ENCODE measurements at places on chromosomes 2 and 18. TPM values are rescaled to one million over a fixed set of nuclear protein-coding genes. Genes with fewer than 3 reads are reported as not detected.

GRCh38 chr18:62717169-62717924 is 2.0 kb downstream of the PHLPP1 start:
- H3K4me1 ChIP-seq = peaks cover 5% of the 10 kb centered on the region
- H3K36me3 ChIP-seq = no peaks in the 10 kb centered on the region
- peak; percentile 71 for DNase-seq
- peak overlapping the region; percentile 67 for H3K4me3 ChIP-seq

DNA sequence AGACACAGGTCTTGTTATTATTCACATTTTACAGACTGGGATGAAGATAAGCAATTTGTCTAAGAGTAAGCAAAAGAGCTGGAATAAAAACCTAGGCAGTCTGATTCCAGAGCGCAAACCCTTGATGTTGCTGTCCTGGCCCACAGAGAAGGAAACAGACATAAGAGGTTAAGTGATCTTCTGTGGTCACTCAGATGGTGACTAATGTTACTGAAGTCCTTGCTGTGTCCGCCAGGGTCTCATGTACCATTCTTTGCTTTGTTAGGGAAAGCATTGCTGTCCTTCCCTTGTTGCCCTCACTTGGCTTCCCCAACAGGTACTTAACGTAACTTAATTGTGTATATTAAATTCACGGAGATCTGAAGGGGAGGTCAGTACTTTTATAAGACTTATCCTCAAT is 14.9 kb upstream of the FAP start:
- peaks cover 4% of the 10 kb centered on the region for H3K4me1 ChIP-seq
- H3K27ac ChIP-seq = no peak overlapping the region
- H3K27me3 ChIP-seq = no peaks in the 10 kb centered on the region
- peak; percentile 24 for DNase-seq
- H3K36me3 ChIP-seq = no peaks in the 10 kb centered on the region

GRCh38 chr2:206799083-206799482 is 33.7 kb downstream of the FASTKD2 start:
- no peak overlapping the region for H3K4me3 ChIP-seq
- H3K27ac ChIP-seq = no peak overlapping the region
- peaks cover 4% of the 10 kb centered on the region for H3K36me3 ChIP-seq
- peak; percentile 34 for DNase-seq
- no peaks in the 10 kb centered on the region for H3K27me3 ChIP-seq

GRCh38 chr2:37916512-37917082 is 8.5 kb upstream of the RMDN2 start:
- no peaks in the 10 kb centered on the region for H3K36me3 ChIP-seq
- H3K27ac ChIP-seq = no peak overlapping the region
- no peak overlapping the region for H3K4me3 ChIP-seq
- peaks cover 7% of the 10 kb centered on the region for H3K4me1 ChIP-seq

- H3K27me3 ChIP-seq = no peaks in the 10 kb centered on the region
- no peak for DNase-seq
- peaks cover 12% of the 10 kb centered on the region for H3K36me3 ChIP-seq
- peaks cover 10% of the 10 kb centered on the region for H3K4me1 ChIP-seq
- no peak overlapping the region for H3K27ac ChIP-seq
Observed at GRCh38 chr2:113974727-113975126, 84.8 kb downstream of the ACTR3 start.

Gene COLEC11
- polyA plus RNA-seq = 0.24 TPM

Data from IMR-90 (cell line).